Natural killer cell treated with Interleukin-12 subunit alpha and Interleukin-12 subunit beta and Interleukin-15 and Interleukin-18, amount 100 ng/mL, for 72 hours (primary cell): ENCODE measurements at places on chromosomes 1 and 21. TPM values are rescaled to one million over a fixed set of nuclear protein-coding genes. Genes with fewer than 3 reads are reported as not detected.

DNA sequence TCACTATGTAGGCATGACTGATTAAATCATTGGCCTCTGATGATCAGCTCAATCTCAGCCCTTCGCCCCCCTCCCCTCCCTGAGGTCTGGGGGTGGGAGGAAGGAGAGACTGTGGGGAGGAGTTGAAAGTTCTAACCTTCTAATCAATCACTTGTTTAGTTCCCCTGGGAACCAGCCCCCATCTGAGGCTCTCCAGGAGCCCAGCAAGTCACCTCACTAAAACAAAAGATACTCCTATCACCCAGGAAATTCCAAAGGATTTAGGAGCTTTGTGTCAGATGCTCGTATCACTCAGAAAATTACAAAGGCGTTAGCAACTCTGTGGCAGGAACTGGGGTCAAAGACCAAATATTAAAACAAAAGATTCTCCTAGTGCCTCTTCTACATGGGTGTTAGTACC lies 21.6 kb downstream of the SYF2 start:
- DNase-seq = no peak

- no peak for DNase-seq
Observed at GRCh38 chr1:8137481-8138244, 111.6 kb upstream of the ERRFI1 start.

DNA sequence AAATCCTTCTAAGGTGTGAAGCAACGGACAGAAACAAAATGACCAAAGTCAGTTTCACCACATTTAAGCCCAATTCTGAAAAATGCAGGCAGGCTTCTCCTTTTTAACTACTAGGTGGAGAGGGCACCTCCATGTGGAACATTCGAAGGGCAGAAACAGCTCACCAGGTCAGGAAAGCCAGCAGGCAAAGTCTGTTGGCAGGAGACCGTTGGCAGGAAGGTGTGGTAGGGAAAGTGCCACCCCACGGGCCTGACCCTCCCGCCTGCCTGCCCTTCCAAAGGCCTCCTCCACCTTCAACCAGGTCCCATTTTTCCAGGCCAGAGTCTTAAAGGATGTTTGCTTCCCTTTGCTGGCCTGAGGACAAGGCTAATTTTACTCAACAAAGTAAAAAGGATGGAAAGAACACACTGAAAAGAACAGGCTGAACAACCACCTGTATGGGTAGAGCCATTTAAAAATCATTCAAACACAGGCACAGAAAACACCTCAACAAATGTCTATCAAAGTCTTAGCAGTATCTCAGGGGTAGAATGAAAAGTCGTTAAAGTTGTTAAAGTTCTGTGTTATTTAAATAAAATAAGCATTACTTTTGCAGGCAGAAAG lies 26.4 kb downstream of the CAPZB start:
- DNase-seq = no peak

GRCh38 chr21:28687586-28687985 lies 305.1 kb downstream of the LTN1 start:
- no peak for DNase-seq

GRCh38 chr1:161180639-161181038 lies 3.3 kb upstream of the B4GALT3 start:
- no peak for DNase-seq

DNA sequence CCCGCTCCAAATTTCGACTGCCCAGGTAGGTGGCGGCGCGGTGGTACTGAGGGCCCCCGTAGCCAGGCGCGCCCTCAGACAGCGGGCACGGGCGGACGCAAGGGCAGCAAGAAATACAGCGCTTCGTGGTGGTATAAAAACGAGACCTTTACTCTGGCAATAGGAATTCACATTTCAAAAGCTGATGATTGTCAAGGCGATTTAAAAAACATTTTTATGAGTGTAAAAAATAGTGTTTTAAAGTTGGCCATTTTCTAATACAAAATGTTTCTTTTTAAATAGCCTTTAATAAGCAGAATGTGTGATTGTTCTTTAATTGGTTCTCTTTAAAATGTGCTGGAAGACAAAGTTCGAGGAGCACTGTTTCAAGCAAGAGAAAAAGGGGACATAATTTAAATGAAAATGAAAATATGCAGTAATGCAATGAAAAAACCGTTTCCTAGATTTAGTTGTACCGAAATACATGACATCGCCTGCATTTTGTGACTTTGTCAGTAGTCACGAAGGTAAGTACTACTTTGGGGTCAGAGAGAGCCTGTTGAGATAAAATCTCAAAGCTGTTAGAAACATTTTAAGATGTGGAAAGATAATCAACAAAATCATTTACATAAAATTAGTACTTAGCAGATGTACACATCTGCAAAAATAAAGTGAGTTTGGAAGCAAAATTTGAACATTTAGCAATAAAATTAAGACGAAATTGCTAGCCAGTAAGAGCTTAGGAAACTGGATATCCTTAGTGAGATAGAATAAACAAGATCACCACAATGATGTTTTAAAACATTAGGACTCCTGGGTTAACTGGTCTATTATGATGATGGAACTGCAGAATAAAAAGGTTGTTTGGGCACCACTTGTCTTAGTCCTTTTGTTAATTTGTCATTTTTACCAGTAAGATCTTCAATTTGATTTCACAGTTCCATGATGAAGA lies 1.1 kb upstream of the PSMG1 start:
- no peak for DNase-seq

- no peak for DNase-seq
Observed at GRCh38 chr1:55639051-55639450, 423.9 kb upstream of the USP24 start.

- DNase-seq = no peak
Observed at GRCh38 chr1:169944621-169945020, 50.9 kb upstream of the SCYL3 start.

- no peak for DNase-seq
Observed at GRCh38 chr1:156295391-156295947, at the start of gene GLMP. Gene GLMP (minus strand): TSS chr1:156295679. CDS start chr1:156295645, 34 bp downstream.

GRCh38 chr1:160404094-160404493 lies 3.7 kb downstream of the VANGL2 start:
- DNase-seq = no peak

DNA sequence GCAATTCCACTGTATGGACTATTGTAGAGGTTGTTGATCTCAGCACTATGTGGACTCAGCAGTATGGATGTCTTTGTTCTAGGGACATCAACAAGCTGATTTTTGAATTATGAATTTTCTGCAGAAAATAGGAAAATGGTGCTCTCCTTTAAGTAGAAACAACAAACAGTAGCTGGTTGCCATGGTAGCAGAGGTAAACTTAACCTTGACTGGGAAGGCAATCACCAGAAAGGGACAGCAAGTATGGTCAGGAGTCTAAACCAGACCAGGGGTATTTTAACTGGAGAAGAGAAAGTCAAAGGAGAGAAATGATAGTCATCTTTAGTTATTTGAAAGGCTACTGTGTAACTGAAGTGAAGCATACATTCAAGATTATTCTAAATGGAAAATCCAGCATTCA lies 22.3 kb downstream of the WLS start:
- no peak for DNase-seq

DNA sequence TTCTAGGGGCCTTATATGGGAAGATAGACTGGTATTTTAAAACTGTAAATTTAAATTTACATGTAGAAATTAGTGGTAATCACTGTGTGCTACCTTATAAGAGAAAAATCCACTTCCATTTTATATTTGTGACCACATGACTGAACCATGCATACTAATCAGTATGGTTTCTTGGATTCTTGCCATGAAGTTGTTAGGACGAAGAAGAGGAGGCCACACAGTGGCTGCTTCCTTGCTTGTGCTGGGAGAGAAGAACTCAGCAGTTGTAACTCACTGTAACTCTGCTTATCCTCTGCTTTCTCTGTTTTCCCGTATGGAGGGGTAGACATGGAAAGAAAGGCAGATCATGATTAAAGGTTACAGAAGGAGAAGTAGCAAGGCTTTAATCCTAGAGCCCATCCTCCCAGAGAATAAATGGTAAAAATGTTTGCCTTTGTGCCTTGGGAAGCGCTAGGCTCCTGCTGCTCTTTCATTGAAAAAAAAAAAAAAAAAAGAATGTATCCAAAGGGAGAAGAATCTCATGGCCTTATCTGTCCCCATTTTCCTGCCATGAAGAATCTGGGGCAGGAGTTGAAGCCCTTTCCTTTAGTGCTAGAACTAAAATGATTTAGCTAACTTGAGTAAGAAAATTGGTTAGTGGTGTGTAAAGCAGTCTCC lies 32.4 kb downstream of the KCTD3 start:
- DNase-seq = no peak

Gene KIF21B
- 71.1 TPM for total RNA-seq

Gene WRAP73
- total RNA-seq = 51.3 TPM
